GM19239 (cell line): ENCODE measurements at places on chromosomes 2 and 18.

GRCh38 chr2:241111440-241111805, 9.3 kb upstream of the MTERF4 start:
- DNase-seq = no peak

DNA sequence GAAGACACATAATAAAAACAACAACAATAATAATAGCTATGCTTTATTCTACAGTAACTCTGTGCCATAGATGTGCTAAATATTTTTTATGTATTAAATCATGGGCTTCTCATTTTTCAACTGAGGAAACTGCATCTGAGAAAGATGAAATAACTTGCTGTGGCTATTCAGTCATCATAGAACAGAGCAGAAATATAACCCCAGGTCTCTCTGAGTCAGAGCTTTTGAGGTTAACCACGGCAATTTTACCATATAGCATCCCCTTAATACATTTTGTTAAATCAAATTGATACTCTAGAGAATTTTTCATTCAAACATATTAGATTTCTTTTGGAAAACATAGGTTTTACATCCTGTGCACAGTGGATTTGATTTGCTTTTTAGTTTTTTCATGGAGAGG, 586.6 kb upstream of the KLHL29 start:
- DNase-seq = no peak

- DNase-seq = no peak
These were observed 132.9 kb downstream of the BCL2 start for GRCh38 chr18:63186520-63187222.

DNA sequence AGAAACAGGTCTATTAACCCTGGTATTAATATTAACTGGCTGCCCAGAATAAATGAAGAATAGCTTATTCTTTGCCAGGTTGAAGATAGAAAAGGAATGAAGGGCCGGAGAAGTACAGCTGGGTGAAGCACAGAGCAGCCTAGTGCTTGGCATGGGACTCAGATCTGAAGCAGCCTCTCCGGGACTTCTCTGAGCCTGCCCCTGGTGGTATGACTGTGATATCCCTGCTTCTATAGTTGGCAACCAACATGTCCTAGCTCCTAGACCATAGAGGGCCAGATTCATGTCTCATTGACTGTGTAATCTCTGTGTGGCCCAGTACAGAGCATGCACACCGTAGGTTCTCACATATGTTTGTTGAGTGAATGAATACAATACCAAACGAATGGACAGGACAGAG, 107.8 kb downstream of the MSH2 start:
- DNase-seq = no peak

- DNase-seq = no peak
These were observed 69.1 kb downstream of the NAB1 start for GRCh38 chr2:190717764-190718651.

GRCh38 chr2:118861242-118861641, 13.8 kb upstream of the EN1 start:
- DNase-seq = no peak

DNA sequence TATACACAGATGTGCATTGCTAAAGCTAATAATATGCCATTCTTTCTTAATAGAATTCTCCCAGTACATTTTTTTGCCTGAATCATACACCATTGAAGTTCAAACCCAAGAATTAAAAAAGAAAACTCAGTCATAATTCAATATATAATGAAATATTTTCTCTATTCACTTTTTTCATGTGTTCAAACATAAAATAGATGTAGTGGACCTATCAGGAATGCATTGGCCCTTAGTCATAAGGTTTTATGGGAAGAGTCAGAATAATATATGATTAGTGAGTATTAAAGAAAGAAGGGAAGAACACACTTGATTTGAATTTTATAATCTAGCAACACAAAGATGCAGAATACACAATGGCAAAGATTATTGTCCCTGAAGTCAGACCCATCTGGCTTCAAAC, 297.0 kb upstream of the COL3A1 start:
- DNase-seq = no peak

DNA sequence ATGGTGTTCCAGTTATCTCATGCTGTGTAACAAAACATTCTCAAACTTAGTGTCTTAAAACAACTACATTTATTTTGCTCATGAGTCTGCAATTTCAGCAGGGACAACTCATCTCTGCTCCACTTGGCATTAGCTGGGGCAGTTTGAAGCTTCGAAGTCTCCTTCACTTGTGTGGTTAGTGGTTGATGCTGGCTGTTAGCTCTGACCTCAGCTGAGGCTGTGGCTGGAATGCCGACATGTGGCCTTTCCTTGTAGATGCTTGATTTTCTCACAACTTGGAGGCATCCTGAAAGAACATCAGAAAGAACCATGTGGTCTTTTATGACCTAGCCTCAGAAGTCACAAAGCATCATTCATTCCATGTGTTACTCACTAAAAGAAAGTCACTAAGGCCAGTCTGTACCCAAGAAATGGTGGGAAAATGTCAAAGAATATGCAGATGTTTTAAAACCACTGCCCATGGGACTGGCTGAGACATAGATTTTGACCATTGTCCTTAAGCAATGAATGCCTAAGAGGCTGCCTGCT, 3.8 kb upstream of the TMSB10 start:
- DNase-seq = no peak

- no peak for DNase-seq
These were observed 489.8 kb upstream of the FANCL start for GRCh38 chr2:58730764-58731487.

GRCh38 chr18:77130229-77131099, 2.1 kb downstream of the MBP start:
- no peak for DNase-seq

DNA sequence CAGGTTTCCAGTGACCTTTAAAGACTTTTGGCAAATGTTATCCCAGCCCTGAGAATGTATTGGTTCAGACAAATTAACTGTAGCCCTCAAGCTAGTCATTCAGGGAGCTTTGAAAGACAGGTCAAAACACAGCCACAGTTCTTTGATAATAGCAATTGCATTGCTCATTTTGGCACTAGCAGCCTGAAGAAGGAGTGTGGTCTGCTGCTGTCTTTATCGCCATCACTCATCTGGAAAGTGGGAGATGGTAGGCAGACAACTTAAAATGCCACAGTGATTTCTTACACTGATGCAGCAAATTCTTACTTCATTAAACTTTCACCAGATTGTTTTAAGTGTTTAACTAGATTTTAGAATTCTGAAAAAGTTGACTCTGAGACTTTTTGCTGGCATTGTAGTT, 47.2 kb downstream of the DOK6 start:
- DNase-seq = no peak

GRCh38 chr2:233081232-233081730, 21.1 kb downstream of the INPP5D start:
- DNase-seq = no peak

DNA sequence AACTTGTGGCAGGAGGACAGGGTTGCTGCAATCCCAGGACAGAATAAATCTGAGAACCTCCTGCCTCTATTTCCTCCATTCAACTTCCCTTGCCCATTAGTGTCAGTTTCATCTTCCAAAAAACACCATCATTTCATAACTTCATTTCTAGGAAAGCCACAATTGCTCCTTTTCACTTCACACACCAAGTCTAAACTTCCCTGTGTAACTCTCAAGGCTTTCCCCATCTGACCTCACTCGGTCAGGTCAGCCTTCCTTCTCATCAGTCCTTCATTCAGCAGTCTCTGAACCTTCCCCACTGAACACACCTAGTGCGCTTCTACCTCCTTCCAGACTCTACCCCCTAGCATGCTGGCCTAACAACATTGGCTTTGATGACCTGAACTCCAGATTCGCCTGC, 35.8 kb downstream of the TCF7L1 start:
- no peak for DNase-seq

DNA sequence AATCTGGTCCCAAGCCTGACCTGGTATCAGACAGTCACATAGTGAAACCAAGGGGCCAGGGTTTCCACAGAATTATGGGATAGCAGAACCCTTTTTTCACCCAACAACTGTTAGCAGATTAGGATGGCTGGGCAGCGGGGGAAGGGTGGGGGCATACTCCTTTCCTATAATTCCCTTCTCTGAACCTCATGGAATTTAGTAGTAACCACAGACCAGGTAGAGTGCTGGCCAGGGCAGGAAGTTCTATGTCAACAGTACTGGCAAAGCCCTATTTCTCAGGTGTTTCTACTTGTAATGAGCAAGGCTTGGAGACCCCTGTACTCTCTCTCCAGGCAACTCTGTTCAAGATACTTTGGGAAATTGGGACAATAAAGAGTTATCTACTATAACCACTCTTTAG, 174.6 kb downstream of the THADA start:
- DNase-seq = no peak

DNA sequence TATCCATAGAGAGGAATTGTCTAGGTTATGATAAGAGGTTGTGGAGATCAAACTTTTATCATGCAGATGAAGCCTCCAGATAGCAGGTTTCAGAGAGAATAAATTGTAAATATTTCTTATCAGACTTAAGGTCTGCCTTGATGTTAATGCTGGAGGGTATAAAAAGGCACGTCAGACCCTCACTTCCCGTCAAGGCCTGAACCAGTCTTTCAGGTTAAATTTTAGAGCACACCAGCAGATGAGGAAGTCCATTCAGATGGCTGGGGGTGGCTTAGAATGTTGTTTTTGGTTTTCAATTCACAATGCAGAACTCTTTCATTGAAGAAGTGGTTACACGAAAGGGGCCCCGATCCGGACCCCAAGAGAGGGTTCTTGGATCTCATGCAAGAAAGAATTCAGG, 144.4 kb upstream of the FBXO11 start:
- no peak for DNase-seq

DNA sequence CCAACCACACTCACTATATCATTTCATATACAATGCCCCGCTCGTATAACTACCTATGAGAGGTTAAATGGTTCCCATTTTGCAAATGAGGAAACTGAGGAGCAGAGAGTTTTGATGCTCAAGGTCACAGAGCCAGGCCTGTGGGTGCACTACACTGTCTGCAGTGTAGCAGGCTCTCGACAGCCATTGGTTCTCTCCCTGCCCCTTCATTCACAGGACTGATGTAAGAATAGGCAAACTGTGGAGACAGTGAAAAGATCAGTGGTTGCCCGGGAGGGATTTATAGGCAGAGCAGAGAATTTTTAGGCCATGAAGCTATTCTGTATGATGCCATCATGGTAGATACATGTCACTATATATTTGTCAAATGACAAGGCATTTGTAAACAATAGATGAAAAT, 39.0 kb upstream of the LBH start:
- DNase-seq = no peak

DNA sequence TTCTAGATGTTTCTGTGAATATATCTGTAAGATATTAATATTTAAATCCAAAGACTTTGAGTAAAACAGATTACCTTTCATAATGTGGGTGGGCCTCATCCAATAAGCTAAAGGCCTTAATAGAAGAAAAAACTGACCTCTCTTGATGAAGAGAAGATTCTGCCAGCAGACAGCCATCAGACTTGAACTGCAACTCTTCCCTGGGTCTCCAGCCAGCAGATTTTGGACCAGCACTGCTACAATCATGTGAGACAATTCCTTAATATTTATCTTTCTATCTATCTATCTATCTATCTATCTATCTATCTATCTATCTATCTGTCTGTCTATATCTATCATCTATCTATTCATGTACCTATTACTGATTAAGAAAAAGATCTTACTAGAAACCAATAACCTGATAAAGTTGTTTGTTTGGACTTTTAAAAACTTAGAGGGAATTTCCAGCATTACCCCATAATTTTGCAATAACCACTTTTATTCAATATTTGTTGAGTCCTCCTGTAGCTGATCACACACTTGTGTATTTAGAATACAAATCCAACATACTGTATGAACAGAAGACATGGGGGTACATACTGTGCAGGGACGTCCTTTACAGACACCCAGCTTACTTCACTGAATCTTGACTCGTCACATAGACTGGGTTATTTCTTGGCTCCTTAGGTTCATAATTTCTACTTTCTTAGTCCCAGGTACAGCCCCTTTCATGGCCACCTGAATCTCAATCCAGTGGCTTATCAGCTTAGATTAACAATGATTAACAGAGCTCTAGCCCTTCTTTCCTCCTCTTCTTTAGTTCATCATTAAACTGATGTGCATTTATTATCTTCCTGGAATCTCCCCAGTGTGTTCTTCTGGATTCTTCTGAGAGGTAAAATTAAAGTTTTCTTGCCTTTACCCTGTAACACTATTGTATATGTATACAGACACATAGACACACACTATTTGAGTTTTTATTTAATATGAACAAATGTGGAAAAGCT, 27.2 kb upstream of the STAT4 start:
- DNase-seq = no peak

GRCh38 chr2:233498126-233498525, 68.5 kb downstream of the USP40 start:
- DNase-seq = no peak

DNA sequence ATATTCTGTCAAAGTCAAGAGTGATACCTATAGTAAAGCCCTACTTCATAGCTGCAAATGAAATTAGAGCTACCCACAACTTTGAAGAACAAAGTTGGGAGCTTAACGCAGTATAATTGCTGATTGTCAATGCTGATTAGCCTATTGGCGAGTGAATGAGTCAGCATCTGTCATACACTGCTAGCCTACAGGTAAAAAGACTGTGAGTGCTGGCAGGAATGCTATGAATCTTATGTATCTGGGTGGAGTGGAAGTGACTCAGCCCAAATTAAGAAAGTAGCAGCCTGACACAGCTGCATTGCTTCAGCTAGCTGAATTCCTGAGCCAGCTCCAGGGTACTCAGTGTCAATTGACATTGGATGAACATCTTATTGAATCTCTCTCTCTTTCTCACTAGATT, 179.4 kb upstream of the DCC start:
- DNase-seq = no peak

GRCh38 chr2:68767031-68767961, 32.7 kb downstream of the ARHGAP25 start:
- no peak for DNase-seq

DNA sequence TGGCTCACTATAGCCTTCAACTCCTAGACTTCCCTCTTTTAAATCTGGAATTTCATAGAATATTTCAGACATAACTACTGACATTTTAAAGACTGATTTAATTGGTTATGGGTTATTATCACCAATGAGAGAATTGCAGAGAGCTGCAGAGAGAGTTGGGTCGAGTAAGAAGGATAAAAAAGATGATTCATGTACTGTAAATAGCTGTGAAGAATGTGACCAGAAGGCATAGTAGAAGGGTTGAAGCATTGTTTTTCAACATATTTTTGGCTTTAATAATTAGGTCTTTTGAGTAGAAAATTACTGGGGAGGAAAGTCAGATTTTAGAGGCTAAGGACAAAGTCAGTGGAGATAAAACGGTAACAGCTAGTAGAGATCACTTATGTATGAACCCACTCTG, 503.2 kb upstream of the SLC8A1 start:
- DNase-seq = no peak

DNA sequence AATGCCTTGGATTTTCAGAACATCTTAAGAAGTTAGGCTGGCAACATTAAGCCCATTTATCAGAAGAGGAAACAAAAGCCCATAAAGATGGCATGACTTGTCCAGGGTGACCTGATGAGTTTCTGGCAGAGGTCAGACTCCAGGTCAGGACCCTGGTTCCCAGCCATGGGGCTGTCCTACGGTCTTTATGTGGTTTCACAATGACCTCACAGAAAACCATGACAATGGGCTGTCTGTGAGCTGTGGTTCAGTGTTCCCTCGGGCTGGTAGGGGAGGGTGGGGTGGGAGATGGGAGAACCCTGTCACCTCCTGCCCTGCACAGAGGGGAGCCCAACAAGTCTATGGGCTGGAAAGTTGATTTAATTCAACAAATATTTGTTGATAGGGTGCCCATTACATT, 101.8 kb downstream of the LOXHD1 start:
- no peak for DNase-seq
